Activated CD8-positive, alpha-beta memory T cell treated with anti-CD3 and anti-CD28 coated beads for 4 hours (primary cell): ENCODE measurements at places on chromosomes 2 and 18.

DNA sequence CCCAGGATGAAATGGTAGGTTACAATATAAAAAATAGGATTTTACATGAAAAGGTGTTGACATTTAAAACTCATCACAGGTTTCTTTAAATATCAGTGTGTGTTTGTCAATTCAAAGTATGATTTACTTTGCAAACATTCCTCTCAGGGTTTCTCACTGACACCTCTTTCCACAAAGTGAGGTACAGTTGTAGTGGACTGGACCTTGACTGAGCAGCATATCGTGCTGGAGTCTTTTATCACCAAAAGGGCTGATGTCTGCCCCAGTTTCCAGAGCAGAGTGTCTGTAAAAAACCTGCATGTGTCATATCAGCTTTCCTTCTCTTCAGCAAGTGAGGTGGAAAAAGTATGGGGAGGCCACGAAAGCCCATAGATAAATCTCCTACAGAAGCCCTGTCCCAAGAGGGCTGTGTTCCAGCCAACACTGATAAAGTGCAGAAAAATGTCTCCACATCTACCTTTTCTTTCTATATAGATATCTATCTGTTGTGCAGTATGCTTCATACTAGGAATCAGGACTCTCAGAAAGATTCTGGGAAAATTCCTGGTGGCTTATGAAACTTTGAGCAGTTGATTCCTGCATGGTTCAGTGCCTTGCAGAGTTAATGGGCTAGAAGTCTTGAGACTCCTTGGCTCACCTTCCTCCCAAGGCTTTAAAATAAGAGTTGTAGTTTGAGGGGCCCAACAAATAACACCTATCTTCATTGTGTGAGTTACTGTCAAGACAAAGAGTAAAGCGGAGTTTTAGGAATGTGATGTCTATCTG lies 6.9 kb downstream of the ACYP2 start:
- no peak for DNase-seq

DNA sequence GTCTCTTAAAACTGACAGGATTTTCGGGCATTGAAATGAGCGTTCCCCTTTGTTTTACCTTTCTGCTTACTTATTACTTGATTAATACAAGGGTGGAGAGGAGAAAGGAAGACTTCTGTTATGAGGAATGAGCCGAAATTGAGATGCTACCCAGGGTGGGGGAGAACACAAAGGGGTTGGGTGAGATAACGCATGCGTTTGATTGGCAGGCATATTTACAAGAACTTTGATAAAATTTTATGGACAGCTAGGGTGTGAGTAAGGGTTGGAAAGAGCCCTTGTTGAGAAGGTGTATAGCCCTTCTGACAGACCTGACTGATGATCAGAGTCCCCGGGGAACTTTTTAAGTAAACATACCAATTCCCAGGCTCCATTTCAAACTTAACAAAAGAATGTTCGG lies 1.8 kb downstream of the RNF138 start:
- no peak for DNase-seq

- no peak for DNase-seq
These were observed 392.1 kb upstream of the KCNJ3 start for GRCh38 chr2:154306266-154306970.

- no peak for DNase-seq
These were observed 105.2 kb downstream of the NETO1 start for GRCh38 chr18:72762515-72763122.

DNA sequence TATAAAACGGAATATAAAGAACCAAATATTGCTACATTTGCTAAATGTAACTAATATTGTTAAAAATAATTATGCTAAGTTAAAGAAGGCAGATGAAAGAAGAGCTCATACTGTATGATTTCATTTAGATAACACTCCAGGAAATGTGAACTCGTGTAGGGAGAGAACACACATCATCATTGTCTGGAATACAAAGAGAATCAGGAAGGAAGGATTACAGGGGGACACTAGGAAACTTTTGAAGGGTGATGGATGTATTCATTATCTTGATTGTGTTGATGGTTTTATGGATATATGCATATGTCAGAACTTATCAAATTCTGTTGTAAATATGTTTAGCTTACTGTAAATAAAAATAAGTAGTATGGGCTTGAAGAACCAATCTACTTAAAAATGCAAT lies 104.1 kb upstream of the TRIB2 start:
- DNase-seq = no peak

DNA sequence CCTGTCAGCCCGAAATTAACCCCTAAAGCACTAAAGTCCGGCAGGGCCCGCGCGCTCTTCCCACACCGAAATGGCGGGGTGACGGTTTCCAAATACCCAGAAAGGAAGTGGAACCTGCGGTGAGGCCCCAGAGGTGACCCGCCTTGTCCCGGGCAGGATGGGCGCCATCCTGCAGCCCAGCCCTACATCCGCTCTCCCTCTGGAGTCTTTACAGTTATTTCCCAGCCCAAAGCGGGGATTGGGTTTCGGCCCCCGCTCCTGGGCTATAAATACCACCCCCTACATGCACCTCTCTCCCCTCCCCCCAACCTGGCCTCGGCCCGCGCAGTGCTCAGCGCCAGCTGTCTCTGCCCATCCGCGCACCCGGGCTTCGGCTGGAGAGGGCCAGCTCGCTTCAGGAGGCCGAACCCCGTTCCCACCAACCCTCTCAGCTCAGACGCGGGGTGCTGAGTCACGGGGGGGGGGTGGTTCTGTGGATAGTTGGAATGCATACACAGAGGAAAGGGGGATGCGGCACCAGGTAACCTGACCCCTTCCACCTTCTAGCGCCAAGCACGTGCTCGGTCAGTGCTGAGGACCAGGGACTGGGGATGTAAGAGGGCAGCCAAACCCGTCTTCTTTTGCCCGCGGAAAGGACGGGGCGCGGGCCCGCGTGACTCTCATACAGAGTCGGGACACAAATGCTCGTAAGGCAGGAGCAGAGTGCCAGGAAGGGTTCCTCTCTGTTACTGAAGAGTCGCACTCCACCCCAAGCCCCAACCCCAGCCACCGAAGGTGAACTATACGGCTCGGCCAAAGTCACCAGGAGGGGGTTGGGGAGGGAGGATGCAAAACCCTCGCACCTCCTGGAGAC lies at the start of gene TUBA4B:
Gene TUBA4B (plus strand): TSS at position 344 of the 853 bp plus-strand sequence. CDS start 165 bp downstream, at position 509.
- no peak for DNase-seq

DNA sequence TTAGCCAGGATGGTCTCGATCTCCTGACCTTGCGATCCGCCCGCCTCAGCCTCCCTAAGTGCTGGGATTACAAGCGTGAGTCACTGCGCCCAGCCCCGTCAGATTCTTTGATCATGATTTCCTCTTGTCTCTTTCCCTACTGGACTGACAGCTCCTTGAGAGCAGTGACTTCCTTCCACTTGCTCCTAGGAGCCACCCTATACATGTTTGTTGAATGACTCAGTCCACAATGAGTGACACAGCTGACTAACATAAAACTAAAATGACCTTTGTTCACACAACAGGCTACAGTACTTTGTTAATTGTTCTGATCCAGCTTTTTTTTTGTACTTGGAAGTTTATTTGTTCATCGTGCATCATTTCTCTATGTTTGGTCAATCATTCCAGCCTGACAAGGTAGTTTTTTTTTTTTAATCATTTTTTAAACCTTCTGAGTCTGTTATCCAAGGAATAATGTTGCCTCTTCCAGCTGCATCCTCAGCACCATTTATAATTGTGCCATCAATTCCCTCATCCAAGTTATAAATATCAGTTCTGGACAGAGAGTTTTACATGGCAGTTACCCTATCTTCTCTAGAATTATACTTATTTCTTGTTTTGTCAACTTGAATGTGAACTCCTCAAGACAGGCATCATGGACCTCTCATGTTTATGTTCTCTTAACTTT lies 42.9 kb upstream of the TUBA3E start:
- DNase-seq = no peak

DNA sequence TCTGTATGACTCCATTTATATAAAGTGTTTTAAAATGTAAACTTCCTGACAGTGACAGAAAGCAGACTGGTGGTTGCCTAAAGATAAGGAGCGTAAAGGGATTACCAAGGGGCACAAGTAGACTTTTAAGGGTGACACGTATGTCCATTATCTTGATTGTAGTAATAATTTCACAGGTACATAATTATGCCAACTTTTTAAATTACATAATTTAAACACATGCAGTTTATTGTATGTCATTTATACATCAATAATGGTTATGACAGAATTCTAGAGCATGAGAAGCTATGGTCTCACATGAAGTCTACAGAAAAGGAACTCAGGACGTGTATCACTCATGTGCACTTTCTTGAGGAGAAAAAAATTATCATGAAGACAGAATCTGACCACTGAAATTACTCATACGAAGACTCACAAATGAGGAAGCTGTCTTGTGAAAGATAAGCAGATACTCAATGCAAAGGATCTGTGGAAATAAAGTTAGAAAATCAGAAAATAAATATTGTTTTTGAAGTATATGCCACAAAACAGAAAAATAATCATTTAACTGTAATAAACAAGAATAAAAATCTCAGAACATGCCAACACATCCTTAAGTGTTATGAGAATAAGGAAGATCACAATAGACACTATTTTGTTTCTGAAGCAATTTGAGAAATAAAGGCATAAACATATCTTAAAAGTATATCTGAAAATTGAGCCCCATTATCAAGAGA lies 84.4 kb downstream of the TMEM131 start:
- no peak for DNase-seq

GRCh38 chr2:9700109-9700495 lies 69.3 kb upstream of the YWHAQ start:
- DNase-seq = no peak

DNA sequence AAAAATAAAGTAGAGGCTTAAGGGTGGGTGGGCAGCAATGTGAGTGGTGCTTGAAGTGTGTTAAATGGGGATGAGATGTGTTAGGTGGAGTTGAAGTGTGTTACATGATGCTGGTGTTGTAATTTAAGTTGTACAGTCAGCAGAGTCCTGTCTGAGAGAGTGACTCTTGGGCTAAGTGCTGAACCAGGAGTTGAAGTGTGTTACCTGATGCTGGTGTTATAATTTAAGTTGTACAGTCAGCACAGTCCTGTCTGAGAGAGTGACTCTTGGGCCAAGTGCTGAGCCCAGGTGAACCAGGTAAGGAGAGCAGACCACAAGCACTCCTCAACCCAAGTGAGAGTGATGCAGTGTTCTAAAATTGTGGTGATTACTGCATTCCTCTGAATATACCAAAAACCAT lies 40.6 kb downstream of the LCLAT1 start:
- DNase-seq = no peak

- no peak for DNase-seq
These were observed 705.3 kb downstream of the SOCS6 start for GRCh38 chr18:70994116-70994515.

DNA sequence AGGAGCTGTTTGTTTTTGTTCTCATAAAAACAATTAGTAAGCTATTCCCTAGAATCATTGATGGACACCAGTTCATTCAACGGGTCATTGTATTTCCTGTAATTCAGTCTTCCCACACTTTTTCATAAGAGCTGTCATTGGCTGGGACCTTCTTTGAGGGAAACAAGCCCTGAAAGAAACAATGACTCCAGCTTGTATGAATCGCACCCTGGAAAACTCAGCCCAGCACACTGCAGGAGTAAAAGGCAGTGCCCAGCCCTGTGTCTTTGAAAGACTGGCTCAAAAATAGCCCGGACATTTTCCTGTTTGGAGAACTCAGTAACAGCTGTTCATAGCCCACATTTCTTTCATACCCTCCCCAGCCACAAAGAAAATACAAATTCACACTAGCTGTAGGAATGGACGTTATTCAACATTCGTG lies 81.5 kb downstream of the NCKAP5 start:
- no peak for DNase-seq

DNA sequence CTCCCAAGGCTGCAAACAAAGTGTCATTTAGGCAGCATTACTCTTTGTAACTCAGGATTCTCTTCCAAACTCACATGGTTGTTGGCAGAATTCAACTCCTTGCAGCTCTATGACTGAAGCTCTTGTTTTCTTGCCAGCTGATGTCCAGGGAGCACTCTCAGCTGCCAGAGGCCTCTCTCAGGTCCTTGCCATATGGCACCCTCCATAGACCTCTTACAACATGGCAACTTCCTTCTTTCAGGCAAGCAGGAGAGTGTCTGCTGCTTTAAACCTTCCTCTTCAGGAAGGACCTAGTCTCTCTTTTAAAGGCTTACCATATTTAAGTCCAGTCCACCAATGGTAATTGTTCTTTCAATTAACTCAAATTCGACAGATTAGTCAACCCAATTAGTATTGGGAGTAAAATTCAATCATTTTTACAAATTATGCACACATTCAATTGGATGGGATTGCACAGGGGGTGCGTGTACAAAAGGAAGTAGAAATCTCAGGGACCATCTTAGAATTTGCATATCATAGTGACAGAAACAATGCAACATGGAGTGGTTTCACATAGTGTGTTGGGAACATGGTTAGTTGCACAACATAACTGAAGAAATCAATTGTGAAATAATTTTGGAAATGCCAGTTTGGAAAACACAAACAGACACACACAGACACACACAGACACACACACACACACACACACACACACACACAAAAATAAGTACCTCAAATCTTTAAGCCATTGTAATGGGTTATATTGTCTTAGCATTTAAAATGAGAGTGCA lies 893.5 kb upstream of the ZEB2 start:
- DNase-seq = no peak

- DNase-seq = no peak
These were observed 287.3 kb downstream of the AGPS start for GRCh38 chr2:177679611-177680605.

DNA sequence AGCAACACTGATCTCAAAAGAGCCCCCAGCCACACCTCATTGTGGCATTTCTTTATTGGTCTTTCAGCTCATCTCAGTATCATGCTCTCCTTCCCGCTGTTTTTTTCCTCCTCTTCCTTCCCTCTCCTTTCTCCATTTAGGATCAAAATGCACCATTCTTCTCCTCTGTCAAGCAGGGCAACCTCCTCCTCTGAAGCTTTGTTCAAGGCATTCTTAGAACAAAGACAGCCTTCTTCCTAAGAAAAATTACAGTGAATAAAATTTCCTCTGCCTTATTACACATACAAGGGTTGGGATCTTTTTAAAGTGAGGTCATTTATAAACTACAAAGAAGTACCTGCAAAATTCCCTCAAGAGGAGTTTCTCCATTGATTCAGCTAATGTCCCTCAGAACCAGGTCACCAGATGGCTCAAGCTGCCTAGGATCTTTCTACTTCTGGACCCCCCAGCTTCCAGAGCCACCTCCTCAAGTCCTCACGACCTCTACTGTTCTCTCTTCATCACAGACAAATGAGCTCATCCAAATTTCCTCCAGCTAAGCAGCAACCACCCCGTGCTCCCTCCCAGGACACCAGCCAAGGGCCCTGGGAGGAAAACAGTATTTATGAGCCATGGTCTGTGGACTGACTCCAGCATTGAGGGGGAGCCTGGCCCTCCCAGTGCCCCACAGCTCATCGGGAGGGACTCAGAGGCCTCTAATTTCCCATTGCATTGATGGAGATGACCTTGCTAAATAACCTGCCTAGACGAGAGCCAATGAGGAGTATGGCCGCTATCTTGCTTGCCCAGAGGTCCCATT lies 18.0 kb downstream of the SFXN5 start:
- no peak for DNase-seq

GRCh38 chr18:70072678-70073077 lies 125.0 kb upstream of the CD226 start:
- no peak for DNase-seq

- no peak for DNase-seq
These were observed 12.7 kb downstream of the KDM3A start for GRCh38 chr2:86453836-86454235.
